ENCODE measurements at places on chromosomes 2 and 18. TPM values are rescaled to one million over a fixed set of nuclear protein-coding genes. Genes with fewer than 3 reads are reported as not detected.

DNA sequence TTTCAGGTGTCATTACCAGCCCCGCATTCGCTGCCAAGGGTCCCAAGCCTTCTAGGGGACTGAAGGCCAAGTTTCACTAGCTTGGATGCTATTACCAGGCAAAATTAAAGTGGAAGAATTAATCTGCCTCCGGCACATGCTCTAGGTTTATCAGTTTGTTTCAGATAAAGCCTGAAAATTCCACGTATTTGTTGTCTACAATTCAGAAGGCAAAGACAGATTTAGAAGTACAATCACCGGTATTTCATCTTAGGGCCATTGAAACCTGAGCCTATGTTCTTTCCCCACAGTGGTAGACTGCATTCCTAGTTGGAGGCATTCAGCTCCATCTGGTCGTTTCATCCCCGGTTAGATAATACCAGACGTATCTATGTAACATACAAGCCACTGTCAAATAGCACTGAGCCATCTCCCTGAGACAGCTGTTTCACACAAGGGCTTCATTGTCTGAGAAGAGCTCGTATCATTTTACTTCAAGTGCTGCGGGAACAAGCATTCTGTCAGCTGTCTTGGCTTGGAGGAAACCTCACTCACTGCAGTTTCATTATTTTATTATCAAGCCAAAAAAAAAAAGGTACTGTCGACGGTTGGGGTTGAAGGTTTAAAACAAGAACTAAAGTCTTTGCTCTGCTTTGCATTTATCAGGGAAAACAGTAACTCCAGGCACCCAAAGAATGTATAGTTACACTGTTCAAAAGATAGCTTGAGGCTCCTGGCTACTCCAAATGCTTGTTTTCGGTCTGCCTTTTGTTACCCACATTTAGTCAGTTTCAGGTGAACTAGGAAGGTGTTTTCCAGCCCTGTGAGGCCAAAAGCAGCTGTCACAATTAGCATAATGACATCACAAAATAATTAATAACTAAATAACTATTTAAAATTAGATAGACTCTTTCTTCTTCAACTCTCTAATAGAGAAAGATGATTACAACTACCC is 76.7 kb downstream of the TGIF1 start:
- no peak for DNase-seq

- DNase-seq: no peak
These were observed 99.0 kb upstream of the GRB14 start for GRCh38 chr2:164719996-164720941.

DNA sequence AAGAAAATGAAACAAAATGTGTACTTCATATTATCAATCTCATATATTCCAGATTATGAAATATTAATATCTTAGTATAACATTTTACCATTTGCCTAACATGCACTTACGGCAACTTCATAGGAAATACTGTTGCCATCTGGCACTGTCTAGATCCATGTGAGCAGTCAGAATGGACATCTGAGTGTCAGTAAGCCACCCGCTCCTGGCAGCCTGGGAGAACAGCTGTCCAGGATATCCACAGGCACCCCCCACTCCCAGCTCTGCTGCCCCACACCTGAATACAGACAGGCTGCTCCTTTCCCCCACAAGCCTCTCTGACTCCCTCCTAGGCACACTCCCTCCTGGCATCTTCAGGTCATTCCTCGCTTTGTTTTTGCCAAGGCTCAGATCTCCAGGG is 127.0 kb downstream of the GAREM1 start:
- no peak for DNase-seq

DNA sequence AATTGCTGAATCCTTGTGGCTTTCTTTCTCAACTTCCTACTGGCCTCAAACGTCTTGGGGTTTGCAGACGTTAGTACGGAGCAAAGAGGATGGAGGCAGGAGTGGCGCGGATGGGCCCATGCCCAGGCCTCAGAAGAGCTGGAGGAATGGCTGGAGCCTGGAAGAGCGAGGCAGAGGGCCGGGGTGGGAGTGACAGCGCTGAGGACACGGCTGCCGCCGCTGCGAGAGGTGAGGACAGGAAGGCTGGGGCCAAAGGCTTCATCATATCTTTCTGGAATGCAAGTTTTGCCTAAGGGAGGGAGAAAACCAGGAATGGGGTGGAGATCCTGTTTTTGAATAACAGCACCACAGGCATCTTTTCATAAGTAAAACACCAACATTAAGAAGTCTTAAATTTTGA is 178.5 kb upstream of the SESTD1 start:
- DNase-seq: no peak

DNA sequence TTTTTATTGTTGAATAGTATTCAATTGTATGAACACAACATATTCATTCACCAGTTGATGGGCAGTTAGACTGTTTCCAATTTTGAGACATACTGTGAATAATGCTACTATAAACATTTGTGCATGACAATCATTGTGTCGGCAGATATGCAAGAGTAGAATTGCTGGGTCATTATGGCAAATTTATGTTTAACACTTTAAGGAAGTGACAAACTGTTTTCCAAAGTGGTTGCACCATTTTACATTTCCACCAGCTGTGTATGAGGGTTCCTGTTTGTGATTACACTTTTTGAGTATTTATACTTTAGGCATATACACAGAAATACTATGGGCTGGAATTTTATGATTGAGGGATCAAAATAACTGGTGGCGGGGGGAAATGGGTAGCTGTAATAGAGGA is 61.2 kb downstream of the MAP4K3 start:
- DNase-seq: no peak

- no peak for DNase-seq
These were observed 61.0 kb downstream of the EIPR1 start for GRCh38 chr2:3316456-3317276.

DNA sequence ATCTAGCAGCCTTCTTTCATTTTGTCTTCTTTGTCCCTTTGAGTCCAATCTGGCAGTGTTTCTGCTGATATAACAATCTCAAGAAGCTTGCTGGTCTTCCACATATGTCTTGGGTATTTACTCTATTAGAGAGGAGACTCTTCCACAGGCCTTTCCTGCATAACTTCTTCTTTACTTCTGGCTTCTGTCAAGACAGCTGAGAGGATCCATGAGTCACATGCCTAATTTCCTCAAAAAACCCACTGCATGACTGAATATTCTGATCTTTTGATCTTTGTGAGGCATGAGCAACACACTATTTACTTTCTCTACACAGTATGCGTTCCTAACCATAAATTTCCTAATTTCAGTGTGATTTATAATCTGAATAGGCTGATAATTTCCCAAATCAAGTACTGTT is 5.1 kb upstream of the DCC start:
- no peak for DNase-seq

- DNase-seq: no peak
These were observed 2.3 kb upstream of the KIF1A start for GRCh38 chr2:240822280-240822847.

GRCh38 chr2:226652983-226653765 is 146.4 kb downstream of the IRS1 start:
- no peak for DNase-seq

DNA sequence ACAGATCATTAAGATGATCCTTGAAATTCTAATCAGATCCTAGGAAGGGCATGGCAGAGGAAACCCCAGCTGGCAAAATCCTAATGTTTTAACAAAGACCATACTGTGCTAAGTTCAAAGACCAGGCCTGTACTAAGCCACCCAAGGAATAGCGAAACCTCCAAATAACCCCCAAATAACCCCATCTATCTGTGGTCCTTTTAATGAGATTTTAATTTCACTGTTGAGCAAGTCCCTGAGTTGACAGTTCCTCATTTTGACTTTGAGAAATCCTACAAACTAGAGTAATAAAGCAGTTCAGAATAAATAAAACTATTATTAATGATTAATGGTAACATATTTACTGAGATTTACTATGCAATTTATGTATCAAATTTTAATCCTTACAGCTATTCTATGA is 259.8 kb downstream of the STK39 start:
- DNase-seq: no peak

GRCh38 chr2:32502941-32503340 is 124.9 kb upstream of the TTC27 start:
- no peak for DNase-seq

- no peak for DNase-seq
These were observed 181.8 kb downstream of the SNTG2 start for GRCh38 chr2:1132328-1132969.

DNA sequence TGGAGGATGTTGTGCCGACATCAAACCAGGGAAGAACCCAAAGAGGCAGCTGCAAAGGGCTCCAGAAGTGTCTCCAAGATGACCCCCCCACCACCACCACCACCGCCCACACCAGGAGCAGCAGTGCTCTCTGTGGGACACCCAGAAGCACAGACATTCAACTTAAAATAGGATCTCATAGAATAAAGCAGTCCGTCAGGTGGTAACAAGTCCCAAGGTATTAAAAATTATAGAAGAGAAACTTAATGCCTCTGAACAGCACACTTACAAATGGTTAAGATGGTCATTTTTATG is 155.5 kb upstream of the ID2 start:
- no peak for DNase-seq

DNA sequence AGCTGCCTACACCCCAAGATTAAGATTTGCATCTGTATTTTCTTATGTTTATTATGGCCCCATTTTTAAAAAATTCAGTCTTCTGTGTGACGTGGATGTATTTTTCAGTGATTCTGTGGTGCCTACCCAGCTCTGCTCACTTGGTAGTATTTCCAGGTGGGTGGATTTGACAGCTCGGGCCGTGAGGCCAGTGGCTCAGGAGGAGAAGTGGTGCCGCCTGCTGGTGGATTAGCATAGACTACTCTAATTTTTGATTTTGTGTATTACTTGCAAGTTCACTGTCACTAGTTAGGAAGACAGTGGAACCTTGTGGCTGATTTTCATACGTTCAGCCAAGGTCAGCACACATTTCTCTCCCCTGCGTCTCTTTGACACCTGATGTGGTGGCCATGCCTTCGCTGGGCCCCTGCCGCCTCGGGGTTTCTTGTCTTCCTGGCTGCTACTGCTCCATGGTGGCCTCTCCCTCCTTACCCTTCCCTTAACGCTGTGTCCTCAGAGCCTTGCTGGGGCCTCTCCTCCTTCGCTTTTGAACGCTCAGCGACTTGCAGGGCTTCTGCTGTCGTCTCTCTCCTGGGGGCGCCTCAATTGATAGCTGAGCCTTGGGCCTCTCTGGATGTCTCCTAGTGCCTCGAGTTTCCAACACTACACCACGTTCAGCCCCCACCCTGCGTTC is 89.4 kb downstream of the DGKD start:
- DNase-seq: peak; percentile 77

DNA sequence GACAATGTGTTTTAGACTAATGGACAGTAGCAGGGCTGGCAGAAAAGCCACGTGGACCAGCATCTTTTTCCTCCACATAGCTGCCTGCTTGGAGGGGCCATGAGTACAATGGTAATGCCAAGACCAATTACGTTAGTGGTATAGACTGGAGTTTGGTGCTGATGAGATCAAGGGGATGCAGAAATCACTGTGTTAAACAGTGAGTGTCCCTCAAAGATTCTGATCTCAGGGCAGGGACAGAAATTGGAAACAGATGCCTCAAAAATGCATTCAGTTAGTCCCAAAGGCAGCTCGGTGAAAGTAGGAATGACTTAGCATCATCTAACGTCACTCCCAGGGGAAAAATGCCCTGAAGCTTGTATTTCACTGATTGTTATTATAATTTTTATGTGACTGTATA is 72.4 kb downstream of the SLC16A14 start:
- no peak for DNase-seq

GRCh38 chr18:61992285-61992684 is 99.5 kb upstream of the RNF152 start:
- no peak for DNase-seq

DNA sequence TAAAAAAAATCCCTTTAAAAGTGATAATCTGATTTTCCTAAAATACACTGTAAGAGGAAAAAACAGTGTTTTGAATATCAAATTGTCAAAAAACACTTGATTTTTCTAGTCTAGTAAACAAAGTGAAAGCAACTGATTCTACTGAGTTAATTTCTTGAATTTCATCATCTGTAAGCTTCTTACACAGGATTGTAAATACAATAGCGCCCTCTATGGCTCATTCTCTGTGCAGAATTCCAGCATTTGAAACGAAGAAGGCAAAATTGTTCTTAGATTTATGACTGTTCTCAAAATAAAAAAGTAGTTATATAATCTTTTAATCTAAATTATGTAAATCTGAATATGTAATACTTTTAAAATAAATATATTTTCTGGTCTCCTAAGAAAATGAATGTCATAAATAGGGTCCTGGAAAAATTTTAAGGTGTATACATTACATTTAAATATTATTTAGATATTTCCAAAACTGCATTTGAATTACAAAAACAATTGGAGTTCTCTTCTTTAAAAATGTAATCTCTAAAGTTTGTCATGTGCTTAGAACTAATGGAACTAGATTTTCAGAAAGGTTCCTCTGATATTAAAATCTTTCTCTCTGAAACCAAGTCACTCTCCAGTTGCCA is 176.9 kb upstream of the MC4R start:
- DNase-seq: no peak

- DNase-seq: no peak
These were observed 147.6 kb upstream of the CAB39 start for GRCh38 chr2:230564805-230565779.

GRCh38 chr2:135773917-135774316 is 32.3 kb downstream of the UBXN4 start:
- no peak for DNase-seq

DNA sequence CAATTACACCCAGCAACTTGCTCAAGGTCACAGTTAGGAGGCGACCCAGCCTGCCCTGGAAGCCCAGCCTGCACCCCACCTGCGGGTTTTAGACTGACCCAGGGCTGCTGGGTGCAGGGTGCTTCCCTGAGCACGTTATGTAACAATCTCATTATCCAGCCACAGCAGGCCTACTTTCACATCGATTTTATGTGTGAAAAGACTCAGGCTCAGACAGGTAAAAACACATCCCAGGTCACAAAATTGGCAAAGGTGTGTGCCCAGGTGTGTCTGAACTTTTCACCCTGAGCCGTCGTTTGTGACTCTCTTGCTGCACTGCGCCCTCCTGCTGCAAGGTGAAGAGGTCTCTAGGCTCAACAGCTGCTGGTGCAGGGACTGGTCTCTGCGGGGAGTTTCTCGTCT is 668.2 kb upstream of the HS6ST1 start:
- no peak for DNase-seq

DNA sequence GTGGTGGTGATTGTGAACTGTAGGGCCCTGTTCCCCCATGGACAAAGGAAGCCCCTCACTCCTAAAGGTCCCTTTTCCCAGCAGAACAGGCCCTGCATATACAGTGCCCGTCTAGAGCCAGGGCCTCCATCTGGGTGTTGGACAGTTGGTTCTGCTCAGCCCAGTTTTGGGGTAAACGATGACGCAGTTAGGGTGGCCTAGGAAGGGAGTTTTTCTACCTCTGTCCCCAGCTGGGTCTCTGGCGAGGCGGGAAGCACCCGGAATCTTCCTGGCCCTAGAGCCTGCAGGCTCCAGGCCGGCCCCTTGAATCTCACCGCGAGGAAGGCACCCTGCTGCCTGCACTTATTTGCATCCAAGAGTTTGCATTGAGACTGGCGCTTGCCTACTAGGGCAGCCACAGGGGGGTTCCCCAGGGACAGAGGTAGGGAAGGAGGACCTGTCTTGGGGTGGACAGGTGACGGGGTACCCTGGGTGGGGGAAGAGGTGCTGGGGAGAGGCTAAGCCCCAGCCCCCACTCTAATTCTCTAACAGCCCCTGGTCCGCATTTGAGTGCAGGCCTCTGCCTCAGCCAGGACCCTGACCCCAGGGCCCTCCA is 529 bp upstream of the MTA3 start:
- DNase-seq: no peak

- no peak for DNase-seq
These were observed 231.7 kb downstream of the MTX2 start for GRCh38 chr2:176500901-176501300.

Gene TEX44
- not detected for total RNA-seq

Gene GALNT3
- 1.1 TPM for total RNA-seq

Gene NTSR2
- total RNA-seq: not detected

Gene ARHGAP15
- 2.3 TPM for total RNA-seq

Gene FSHR
- not detected for total RNA-seq

Gene ARHGAP28
- 0.68 TPM for total RNA-seq

Gene NAGK
- 32.0 TPM for total RNA-seq
